Neuronal stem cell (in vitro differentiated cells): ENCODE measurements at places on chromosomes 3 and 15.

DNA sequence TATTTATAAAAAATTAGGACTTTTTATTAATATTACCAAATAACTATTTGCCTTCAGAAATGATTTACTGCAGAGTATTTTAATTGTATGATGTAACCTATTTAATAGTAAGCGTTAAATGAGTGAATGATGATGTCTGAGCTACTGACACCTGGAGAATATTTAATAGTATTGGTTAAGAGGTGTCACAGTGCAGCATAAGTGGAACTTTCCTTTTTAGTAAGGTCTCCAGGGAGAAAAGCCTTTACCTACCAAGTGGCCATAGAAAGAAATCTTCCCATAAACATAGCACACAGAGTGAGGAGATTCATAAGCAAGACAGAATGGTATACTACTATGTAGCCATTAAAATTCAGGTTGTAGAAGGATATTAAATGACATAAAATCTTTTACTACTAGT, 441.7 kb downstream of the TBL1XR1 start:
- no peak for DNase-seq

- no peak for DNase-seq
Measured at GRCh38 chr3:86865506-86865905, 125.4 kb downstream of the VGLL3 start.

GRCh38 chr15:93608643-93609148, 519.7 kb upstream of the RGMA start:
- DNase-seq: no peak

DNA sequence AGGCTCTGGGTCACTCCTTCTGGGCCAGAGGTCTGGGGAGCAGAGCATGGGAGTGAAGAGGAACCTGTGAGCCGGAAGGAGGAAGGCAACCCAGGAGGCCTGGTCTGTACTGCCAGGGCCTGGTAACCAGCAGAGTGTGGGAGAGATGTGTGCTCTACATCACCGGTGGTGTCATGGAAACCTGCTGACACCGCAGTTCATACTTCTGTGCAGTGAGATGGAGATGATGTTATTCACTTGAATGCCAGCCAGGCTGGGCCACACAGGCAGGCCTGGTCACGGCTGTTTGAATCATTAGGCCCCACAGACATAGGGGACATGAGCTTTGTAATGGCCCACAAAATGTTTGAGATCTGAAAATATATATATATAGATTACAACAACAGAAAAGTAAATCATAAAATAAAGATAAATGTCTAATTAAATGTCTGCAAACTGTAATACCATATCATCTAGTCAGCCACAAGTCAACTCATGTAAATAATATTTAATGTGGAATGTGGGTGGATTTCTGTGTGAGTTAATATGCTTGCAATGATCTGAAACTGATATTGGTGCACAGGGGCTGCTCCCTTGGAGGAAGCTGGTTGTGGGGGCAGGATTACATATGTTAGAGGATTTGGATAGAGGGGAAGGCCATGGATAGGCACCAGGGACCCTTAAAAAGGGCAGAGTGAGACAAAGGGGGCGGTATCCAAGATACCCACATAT, 108.5 kb upstream of the PFN2 start:
- DNase-seq: no peak

DNA sequence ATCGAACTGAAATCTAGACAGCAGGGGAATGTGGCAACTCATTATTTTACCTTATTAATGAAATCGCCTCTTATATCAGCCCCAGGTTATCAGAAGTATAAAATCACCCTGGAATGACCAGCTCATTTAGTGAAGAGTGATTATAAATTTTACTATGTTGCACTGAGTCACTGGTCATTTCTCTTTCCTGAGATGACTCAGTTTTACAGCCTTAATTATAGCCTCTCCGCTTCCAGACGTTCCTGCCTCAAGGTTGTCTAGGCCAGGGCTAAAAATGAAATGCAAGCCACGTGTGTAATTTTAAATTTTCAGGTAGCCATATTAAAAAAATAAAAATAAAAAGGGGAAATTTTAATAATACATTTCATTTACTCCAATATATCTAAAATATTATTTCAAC, 33.3 kb downstream of the DET1 start:
- DNase-seq: no peak

DNA sequence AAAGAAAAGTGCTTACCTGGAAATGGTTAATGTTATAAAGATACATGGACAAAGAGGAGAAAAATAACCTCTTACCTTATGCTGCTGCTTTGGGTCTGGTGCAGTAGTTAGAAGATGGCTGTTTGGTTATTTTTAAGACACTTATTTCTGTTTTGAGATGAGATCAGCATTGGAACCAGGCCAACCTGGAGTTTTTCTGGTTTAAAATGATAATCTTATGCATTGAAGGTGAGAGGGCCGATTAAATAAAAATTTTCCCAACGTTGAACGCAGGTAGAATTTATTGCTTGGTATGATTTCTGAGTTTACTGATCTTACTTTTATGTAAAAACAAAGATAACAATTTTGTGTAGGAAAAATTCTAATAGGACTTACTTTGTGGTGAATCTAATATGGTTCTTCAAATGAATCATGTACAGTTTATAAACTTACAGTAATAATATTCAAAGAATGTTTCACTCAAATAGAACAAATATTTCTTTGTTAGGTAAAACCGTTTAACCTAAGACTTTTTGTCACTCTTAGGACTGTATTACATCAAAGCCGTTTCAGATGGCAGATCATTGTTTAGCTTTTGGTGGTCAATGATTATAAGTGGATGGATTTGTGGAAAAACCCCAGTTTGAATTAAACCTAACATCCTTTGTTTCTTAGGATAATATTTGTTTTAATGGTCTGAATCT, 14.9 kb downstream of the UBE2E2 start:
- DNase-seq: no peak

GRCh38 chr3:72301779-72302178, 516.8 kb upstream of the PROK2 start:
- DNase-seq: no peak

GRCh38 chr3:133125171-133125570, 87.0 kb downstream of the TMEM108 start:
- no peak for DNase-seq

DNA sequence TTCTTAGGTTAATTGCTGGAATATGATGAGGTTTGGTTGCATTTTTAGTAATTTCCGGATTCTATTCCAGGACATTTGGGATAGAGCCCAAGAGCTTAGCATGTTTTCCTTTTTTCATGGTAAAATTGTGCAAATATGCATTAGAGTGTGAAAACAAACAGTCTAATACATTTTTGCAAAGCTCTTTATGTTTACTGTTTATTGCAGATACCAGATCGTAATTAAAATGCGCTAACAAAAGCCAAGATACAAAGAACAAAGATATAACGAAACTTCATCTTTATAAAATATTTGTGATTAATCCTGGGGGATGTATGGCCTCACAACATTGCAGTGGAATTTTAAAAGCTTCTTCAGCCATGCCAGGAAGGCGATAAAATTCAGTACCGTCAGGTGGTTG, 94.5 kb upstream of the TBC1D5 start:
- no peak for DNase-seq

DNA sequence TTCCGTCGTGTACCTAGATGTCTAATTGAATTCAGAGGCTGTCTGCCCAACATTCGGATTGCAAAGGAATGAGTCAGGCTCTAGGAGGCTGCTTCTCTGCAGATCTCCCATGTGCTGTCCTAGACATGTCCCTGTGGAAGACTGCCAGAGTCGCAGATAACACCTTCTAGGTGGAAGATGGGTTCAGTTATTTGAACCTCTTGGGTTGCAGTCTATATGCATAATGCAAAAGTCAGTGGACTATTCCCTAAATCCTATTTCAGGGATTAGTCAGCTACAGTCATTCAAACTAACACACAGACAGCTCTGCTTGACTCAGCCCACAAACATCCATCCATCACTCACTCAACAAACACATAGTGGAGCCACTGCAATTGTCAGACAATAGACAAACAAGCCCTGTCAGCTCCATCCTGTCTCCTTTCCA, 300.0 kb upstream of the CTNNB1 start:
- no peak for DNase-seq

- peak; percentile 32 for DNase-seq
Measured at GRCh38 chr15:62847900-62848489, 194.6 kb upstream of the TPM1 start.

- no peak for DNase-seq
Measured at GRCh38 chr3:102084704-102085103, 235.4 kb downstream of the NFKBIZ start.

GRCh38 chr15:47961401-47962090, 159.2 kb upstream of the SLC24A5 start:
- no peak for DNase-seq

DNA sequence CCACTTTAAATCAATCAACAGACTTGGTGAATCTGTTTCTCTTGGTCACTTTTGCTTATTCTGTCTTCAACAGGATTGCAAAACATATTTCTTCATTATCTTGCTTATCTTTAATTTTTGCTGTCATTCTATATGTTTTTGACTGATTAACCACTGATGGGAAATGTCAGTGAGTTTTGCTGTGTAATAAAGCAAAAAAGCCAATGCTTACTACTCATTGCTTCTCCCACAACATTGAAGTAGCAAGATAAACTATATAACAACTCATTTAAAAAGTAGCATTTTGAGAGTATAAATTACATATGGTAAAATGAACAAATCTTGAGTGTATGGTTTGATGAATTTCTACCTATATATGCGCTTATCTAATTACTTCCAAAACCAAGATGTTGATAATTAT, 892 bp downstream of the CD200R1L start:
- DNase-seq: no peak

DNA sequence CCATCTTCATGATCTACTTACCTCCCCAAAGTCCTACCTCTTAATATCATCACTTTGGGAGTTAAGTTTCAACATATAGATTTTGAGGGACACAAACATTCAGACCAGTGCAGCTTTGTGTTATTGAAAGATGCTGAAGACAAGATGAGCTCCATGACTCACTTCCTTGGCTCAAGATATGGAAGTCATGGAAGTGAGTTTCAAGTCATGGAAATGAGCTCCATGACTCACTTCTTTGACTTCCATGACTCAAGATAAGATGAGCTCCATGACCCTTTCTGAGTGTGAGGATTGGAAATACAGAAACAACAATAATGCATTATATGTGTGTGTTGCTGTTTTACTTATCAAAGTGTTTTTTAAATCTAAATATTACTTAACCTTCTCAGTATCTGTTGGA, 170.2 kb upstream of the TPRG1 start:
- no peak for DNase-seq

DNA sequence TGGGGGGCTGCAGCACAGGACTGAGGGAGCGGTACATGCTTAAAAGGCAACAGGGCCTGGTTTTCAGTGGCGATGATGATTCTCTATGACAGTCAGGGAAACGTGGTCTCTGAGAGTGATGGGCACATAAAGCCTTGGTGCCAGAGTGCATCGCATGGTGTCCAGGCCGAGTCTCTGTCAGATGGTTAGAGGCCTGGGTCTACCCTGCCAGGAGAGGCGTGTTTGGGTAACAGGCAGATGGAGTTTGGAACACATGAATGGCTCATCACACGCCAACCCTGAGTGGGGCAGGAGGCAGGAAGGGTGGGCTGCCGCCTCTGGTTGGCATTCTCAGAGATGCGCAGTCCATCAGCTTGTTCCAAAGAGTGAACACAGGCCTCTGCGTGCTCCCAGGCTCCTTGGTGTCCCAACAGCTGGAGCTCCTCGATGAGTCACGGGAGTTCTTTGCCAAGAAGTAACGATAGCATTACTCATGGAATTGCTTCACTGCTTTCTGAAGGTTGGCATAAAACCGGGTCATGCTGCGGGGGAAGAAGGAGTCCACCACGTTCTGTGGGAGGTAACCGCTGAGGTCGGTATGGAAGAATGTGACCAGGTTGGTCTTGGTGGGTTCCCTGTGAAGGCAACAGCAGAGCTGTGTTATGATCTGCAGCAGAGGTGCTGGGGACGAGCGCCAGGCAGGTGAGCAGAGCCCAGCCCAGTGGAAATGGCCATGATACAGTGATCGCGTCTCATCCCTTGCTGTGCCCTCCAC, 11.0 kb downstream of the STARD5 start:
- DNase-seq: no peak

- DNase-seq: no peak
Measured at GRCh38 chr3:25820366-25820765, 30.5 kb downstream of the OXSM start.

- DNase-seq: no peak
Measured at GRCh38 chr3:161838021-161838420, 341.4 kb downstream of the OTOL1 start.

- no peak for DNase-seq
Measured at GRCh38 chr3:182729903-182730674, 63.2 kb upstream of the ATP11B start.

DNA sequence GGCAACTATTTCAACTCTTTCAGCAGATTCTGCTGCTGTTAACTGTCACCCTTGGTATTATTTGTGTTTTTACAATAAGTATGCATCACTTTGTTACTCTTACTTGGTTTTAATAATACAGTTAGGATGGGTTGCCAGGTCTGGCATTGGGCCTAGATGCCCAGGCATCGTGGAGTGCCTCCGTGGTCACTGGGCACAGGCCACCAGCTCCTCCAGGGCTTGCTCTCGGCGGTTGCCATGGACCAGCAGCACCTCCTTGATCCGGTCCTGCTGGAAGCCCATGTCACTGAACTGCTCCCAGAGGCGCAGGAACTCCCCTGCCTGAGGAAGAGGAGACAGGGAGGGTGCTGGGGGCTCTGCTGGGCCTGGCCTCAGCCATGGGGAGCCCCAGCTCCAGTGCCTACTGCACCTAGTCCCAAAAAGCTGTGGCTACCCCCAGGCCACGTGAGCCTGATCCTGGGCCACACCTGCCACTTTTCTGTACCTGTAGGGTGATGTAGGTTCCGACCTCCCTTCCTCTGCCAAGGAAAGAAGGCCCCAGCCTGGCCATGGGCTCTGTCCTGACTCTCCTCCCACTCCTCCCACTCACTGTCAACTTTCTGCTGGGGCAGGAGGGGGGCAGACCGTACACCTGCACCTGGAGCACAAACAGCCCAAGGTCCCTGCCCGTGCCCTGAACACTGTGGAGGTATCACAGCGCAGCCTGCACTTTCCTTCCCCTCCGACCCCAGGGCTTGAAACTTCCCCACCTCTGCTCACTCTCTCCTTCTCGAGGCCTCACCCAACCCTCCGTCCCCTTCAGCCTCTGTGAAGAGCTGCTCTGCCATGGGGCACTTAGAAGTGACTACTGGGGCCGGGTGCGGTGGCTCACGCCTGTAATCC, 16.6 kb downstream of the KBTBD13 start:
- DNase-seq: no peak

DNA sequence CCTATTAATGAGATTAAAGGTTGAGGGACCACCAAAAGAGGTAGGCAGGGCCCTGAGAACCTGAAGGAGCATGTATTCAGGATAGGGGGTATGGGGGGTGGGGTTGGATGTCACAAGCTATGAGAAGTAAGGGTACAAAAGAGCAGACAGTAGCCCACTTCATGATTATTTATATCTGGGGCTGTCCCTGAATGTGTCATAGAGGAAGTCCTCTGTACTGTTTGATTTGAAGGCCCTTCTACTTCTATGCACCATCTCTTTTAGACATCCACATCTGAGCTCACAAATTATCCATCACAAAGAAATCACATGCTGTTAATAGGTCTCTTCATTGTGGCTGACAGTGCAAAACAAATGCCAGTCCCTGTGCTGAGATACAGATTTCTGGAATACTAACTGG, 68.6 kb downstream of the FHIT start:
- no peak for DNase-seq
